ENCODE measurements at places on chromosomes 7 and 10. TPM values are rescaled to one million over a fixed set of nuclear protein-coding genes. Genes with fewer than 3 reads are reported as not detected.
A peak's percentile ranks its signal among the peaks of the same experiment; 100 is the strongest.

PNLIPRP2 gene
- polyA plus RNA-seq = not detected

MOGAT3 gene
- 0.90 TPM for polyA plus RNA-seq

NCF1 gene
- polyA plus RNA-seq = 1.2 TPM

HPS1 gene
- polyA plus RNA-seq = 33.0 TPM

DNA sequence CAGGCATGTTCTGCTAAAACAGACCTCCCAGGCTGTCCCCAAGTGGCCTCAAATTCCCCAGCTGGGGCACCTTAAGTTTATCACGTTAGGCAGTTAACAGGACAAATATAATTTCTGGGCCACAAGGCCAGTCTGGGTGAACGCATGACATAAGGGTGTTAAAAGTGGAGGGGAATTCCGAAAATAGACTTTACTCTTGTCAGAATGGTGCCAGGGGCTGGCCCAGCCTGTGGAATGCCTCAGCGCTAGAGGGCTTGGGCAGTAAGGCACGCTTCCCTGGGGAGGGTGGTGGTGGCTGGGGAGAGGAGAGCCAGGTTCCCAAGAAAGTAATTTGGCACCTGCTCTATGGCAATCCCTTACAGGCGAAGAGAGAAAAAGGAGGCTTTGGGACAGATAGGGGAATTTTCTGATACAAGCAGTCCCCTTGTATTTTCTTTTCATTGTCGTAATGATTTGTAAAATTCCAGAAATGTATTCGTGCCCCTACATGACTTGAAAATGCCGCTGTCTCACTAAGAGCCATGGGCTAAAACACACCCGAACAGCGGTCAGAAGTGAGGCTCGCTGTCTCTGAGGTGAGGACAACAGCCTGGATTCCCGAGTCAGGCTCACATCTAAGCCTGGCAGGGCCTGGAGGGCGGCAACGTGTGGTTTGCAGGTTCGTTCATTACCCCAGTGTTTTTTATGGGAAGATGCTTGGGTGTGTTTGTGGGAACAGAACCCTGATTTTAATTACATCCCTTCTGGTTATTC is 463.2 kb upstream of the GALNT17 start:
- DNase-seq = no peak

DNA sequence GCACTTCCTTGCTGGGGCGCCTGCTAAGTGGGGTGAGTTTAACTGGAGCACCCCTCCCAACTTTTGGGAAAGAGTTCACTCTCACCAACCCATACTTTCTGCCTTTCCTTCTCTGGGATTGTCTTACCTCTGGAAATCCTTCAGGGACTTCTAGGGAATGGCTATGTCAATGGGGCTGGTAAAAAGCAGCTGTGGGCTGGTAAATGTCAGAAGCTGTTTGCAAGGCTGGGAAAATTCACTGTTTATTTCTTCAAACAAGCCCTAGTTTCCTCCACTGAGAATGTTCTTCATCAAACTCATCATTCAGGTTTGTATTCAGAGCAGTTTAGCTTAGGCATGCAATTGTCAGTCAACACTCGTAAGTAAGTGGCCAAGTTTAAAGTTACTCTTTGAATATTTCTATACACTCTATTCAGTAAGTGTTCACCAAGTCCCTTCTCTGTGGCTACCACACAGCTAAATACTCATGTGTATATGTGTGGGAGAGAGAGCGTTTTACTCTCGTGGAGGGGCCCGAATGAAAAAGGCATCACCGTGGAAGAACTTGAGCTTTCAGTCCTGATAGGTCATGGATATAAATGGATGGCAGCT is 654.8 kb downstream of the LRMDA start:
- no peak for DNase-seq

- no peak for DNase-seq
These were observed 13.7 kb downstream of the BPGM start for GRCh38 chr7:134660242-134660785.

GRCh38 chr7:25855854-25856782 is 295.9 kb upstream of the NFE2L3 start:
- DNase-seq = peak; percentile 55

- DNase-seq = no peak
These were observed 11.0 kb upstream of the ZNF22 start for GRCh38 chr10:44989597-44990301.

DNA sequence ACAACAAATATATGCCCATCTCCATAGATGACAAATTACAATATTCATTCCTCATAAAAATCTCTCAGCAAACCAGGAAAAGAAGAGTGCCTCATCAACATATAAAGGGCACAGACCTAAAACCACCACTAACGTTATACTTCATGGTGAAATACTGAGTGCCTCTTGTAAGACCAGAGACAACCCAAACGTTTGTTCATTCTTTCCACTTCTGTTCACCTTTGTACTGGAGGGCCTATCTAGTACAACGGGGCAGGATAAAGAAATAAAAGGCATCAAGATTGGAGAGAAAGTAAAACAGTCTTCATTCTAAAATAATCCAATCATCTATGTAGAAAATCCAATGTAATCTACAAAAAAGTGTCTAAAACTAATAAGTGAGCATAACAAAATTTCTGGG is 79.1 kb downstream of the LARP4B start:
- no peak for DNase-seq

DNA sequence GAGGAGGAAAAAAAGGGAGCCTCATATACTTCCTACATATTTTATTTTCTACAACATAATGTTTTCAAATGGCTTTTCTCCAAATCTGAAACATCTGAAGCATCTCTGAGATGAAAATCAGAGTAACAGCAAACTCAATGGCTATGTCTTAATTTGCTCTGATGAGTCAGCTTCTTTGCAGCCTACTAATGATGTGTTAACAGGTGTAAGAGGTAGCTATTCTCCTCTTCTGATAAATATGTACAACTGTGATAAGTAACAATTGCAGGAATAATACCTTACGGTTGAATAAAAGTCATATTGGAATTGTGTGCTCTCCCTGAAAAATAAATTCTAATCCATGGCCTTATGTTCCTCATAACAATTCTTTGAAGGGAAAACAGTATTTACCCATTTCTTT is 45.2 kb downstream of the GNAT3 start:
- no peak for DNase-seq

DNA sequence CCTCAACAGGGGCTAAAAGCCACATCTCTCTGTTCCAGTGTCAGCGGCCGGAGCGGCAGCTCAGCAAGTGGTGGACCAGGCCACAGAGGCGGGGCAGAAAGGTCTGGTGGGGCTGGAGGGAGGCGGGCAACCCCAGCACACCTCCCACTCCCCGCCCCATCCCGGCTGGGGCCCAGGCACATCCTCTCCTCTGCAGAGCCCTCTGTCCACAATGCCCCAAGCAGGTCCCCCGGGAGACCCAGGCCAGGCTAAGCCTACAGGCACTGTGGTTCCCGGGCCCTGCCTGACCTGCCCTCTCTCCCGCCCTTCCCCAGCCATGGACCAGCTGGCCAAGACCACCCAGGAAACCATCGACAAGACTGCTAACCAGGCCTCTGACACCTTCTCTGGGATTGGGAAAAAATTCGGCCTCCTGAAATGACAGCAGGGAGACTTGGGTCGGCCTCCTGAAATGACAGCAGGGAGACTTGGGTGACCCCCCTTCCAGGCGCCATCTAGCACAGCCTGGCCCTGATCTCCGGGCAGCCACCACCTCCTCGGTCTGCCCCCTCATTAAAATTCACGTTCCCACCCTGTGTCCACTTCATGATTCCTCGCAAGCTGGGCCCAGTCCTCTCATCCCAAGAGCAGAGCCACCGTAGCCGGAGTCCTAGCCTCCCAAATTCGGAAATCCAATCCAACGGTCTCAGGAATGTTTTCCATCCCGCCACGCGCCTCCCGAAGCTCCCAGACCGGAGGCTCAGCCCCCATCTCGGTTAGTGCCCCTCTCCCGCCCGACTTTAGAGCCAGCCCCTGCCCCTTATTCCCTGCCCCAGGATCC is 2.1 kb downstream of the ADIRF start:
- no peak for DNase-seq

DNA sequence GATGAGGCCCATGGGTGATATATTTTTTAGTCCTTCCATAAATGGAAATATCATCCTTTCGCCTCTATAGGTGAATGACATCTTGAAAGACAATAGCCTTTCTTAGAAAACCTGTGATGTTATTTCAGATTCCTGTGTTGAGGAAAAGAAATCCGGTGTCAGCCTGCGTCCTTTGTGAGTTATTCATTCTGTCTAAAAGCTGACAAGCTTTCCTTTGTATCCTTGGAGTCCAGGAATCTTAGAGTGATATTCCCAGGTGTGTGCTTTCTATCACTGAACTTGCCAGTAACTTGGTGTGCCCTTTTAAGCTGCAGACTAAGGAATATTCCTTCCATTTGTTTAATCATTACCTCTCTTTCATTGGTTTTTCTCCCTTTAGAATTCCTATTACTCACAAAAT is 41.0 kb downstream of the EVX1 start:
- no peak for DNase-seq

Data from left kidney (tissue), 8 donors.